ENCODE measurements at places on chromosomes 5 and 9. TPM values are rescaled to one million over a fixed set of nuclear protein-coding genes. Genes with fewer than 3 reads are reported as not detected.

The PCAT7 gene
- 10.4 TPM for total RNA-seq

The PCDHB13 gene
- 0.12 TPM for total RNA-seq

DNA sequence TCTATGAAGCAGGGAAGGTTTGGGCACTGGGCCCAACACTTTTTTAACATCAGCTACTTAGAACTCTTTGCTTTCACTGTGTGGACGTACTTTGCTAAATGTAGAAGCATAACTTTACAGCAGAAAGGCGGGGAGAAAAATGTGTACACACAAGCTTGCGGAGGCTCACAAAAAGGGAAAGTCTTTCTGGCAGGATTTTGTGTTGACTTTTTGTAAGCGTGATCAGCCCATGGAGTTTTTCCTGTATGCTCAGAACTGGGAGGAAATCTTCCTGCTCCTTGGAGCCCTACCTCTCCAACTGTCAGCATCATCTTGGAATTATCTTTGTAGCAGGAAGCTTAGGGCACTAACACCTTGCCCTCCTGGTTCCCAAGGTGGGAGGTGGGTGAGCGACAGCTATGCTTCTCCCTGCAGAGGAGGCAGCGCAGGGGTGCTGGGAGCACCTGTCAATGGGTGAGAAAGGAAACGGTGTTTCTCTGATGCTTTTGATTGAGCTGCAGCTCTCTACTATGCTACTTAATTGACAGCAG lies 321.9 kb downstream of the GADD45G start:
- no peak for DNase-seq
- H3K27me3 ChIP-seq = no peaks in the 10 kb centered on the region
- no peak overlapping the region for H3K4me3 ChIP-seq

GRCh38 chr9:109342878-109343277 lies 22.0 kb upstream of the EPB41L4B start:
- DNase-seq = no peak
- H3K27me3 ChIP-seq = no peaks in the 10 kb centered on the region
- peaks cover 17% of the 10 kb centered on the region for H3K4me1 ChIP-seq
- no peaks in the 10 kb centered on the region for H3K36me3 ChIP-seq
- H3K4me3 ChIP-seq = no peak overlapping the region
- H3K27ac ChIP-seq = no peak overlapping the region

- no peak overlapping the region for H3K27ac ChIP-seq
- H3K36me3 ChIP-seq = no peaks in the 10 kb centered on the region
- H3K4me3 ChIP-seq = no peak overlapping the region
- peaks cover 1% of the 10 kb centered on the region for H3K27me3 ChIP-seq
These were observed 29.6 kb downstream of the PAX5 start for GRCh38 chr9:37004424-37004935.

DNA sequence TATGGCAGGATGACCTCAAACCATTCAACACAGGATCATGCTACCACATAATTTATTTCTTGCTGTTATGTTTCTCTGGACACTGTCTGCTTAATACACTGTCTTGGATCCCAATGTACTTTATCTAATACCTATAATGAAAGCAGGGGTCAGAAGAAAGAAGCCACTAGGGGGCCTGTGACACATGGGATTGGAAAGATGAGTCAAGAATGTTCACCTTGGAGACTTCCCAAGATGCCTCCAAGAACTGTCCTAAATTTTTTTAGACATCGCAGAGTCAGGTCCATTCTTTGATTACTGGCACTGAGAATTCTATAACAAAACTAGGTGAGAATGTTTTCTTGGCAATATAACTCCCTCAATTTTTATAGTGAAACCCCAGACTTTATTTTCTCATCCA lies 305.8 kb upstream of the SMARCA2 start:
- H3K36me3 ChIP-seq = no peaks in the 10 kb centered on the region
- H3K4me3 ChIP-seq = no peak overlapping the region
- no peak overlapping the region for H3K27ac ChIP-seq
- no peaks in the 10 kb centered on the region for H3K27me3 ChIP-seq
- DNase-seq = no peak

DNA sequence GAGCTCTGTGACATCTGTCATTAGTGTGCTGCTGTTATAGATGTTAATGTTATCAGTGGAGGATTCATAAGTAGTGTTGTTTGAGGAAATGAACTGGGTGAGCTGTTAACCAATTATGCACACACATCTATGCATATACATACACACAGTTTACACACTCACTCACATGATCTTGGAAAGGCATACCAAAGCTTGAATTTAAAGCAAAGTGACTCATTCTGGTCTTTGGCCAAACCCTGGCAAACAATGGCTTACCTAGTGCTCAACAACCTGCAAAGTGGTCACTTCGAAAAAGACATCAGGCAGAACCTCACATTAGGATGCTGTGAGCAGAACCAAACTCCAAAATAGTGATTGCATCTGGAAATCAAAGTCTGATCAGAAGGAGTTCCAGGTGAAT lies 1037.3 kb upstream of the CDH6 start:
- no peaks in the 10 kb centered on the region for H3K27me3 ChIP-seq
- no peak for DNase-seq
- H3K4me1 ChIP-seq = no peaks in the 10 kb centered on the region
- H3K4me3 ChIP-seq = no peak overlapping the region
- no peaks in the 10 kb centered on the region for H3K36me3 ChIP-seq
